Activated CD4-positive, CD25-positive, alpha-beta regulatory T cell (primary cell): ENCODE measurements at places on chromosomes 12 and 14.
A peak's percentile ranks its signal among the peaks of the same experiment; 100 is the strongest.

DNA sequence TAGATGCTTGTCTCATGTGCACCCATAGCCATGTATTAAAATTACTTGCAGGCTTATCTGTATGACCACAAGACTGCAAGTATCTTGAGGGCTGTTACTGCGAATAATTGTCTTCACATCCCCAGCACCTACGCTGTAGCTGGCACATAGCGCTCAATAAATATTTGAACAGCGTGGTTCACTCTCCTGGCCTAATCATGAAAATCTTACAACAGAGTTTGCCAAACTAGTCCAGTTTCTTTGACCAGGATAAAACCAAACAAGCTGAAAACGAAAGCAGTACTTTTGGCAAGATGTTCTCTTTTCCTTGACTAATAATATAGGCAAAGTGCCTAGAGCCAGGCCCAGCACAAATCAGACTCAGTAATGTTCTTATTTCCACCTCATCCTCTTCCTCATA lies 106.7 kb downstream of the RPS29 start:
- no peak for DNase-seq

DNA sequence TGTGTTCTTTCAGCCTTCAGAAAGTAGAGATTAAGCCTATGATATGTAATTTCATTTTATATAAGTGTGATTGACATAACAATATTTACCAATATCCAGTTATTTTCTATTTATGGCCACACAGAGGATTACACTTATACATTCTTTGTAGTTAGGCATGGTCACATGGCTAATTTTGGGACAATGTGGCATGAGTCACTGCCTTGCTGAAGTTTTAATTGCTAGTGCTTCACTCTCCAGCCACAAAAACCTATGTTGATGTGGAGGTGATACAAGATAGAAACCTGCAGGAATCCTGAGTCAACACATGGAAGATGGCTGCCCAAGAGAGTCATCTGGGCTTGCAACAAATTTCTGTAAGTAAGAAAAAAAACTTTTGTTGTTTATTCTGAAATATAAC lies 17.0 kb downstream of the CLEC14A start:
- DNase-seq = no peak

GRCh38 chr12:130747867-130748740 lies 32.0 kb upstream of the RIMBP2 start:
- DNase-seq = peak; percentile 46

- DNase-seq = no peak
These were observed 117.6 kb downstream of the PRKD1 start for GRCh38 chr14:29810064-29810463.

GRCh38 chr12:19165451-19165850 lies 35.9 kb downstream of the PLEKHA5 start:
- no peak for DNase-seq

DNA sequence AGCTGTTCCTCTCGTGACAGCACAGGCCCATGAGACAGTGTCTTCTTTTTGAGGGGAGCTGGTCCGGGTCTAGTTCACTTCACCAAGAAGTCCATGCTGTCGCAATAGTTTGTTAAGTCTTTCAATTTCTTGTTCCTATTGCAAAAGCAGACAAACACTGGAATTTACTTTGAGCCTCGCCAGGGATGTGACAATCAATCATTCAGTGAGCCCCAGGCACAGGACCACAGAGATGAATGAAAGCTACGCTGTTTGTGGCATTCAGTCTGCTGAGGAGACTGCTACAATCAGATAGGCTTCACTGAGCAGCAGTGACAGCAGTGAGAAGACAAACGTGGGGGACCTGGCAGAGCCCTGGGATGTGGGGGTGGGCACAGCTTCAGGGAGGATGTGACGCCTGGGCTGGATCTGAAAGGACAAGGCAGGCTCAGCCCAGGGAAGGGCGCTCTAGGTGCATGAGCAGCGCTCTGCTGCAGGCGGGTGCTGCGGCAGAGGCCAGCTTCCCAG lies 35.5 kb downstream of the TCTN1 start:
- DNase-seq = no peak

GRCh38 chr14:20386276-20386855 lies 26.9 kb downstream of the TEP1 start:
- DNase-seq = no peak

- no peak for DNase-seq
These were observed 42.0 kb upstream of the TOMM20L start for GRCh38 chr14:58353516-58354299.

- DNase-seq = no peak
These were observed 159.8 kb upstream of the DAAM1 start for GRCh38 chr14:59028476-59029202.

DNA sequence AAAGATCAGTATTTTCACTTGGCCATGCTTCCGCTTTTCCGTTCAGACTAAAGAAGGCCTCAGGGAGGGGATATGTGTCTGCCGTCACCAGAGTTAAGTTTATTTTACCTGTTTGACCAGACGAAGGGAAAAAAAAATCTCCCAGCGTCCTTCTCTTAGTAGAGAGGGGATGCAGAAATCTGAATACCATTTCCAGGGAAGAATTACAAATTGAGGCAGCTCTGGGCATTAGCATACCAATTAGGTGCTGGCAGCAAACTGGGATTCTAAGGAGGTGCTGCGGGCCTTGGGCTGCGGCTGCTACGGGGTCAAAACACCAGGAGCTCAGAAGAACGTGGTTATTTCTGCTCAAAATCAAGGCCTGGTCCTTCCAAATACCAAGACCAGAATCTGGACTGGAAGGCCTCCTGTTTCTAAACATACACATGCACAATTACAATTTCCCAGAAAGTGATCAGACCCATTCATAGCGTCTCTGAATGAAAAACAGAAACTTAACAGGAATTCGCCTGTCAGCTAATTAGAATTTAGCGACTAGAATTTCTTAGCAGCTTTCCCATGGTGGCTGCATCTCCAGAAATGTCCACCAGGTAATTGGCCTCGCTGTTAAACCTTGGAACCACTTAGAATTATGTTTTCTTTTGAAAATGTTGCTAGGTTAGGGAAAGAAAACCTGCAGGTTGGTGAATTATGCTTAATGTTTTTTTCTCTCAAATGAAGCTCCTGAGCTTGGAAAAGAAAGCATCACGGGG lies 617.0 kb downstream of the VRK1 start:
- no peak for DNase-seq

DNA sequence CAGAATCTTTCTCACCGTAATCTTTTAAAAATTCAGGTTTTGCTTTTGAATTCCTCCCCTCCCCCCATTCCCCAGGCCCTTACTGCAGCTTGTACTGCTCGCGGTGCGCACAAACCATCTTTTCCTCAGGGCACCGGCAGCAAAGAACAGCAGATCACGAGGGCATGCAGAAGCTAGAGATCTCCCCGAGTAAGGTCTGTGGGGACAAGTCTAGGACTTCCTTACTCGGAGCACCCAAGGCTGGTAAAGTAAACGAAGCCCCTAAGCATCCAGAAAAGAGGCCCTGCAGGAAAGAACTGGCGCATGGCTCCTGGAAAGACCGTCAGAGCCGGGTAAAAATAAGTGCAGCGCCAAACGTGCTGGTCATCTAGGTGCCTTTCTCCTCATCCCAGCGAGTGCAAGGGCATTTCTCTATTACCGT lies 727 bp downstream of the LDHB start:
- DNase-seq = peak; percentile 21

- DNase-seq = no peak
These were observed 23.1 kb upstream of the KCNK10 start for GRCh38 chr14:88346048-88346639.

DNA sequence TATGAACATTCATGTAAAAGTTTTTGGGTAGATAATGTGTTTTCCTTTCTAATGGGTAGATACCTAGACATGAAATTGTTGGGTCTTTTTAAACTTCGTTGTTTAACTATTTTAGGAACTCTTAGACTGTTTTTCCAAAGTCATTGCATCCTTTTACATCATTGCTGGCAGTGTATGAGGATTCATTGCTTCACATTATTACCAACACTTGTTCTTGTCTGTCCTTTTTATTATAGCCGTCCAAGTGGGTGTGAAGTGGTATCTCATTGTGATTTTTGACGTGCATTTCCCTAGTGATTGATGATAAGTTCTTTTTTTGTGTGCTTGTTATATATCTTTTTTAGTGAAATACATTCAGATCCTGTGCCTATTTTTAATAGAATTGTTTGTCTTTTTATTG lies 39.4 kb downstream of the USP15 start:
- no peak for DNase-seq

- DNase-seq = no peak
These were observed at the start of gene SLC35F4 for GRCh38 chr14:57865403-57866198. Gene SLC35F4 (minus strand): TSS chr14:57866092.

- DNase-seq = no peak
These were observed 11.8 kb upstream of the DERA start for GRCh38 chr12:15899282-15899870.

- DNase-seq = no peak
These were observed 44.3 kb downstream of the SPRING1 start for GRCh38 chr12:116693286-116694227.

- no peak for DNase-seq
These were observed 212.2 kb downstream of the ZFP36L1 start for GRCh38 chr14:68580671-68581070.

DNA sequence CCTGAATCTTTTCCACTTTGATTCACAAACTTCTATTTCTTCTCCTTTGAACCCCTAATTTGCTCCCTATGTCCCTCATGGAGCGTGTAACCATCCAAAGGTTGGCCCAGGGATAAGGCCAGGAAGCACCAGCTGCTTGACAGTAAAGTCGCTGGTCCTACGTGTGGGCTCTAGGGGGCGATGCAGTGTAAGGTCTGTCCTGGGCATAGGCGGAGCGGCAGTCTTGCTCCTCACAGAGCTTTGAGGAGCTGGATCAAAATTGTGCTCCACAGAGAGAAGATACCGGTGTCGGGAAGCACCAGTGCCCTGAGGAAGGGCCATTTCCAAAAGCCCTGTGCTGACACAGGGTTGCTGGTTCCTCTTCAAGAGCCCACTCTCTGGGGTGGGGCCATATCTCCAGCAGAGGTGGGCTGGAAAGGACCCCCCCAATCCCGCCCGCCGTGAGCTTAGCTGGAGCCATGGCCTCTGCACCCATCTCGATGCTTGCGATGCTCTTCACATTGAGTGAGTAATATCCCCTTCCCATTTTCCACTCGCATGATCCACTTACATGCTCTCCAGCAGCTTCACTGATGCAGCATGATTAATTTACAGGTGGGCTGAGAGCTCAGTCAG lies 49.9 kb upstream of the OR4E1 start:
- no peak for DNase-seq

DNA sequence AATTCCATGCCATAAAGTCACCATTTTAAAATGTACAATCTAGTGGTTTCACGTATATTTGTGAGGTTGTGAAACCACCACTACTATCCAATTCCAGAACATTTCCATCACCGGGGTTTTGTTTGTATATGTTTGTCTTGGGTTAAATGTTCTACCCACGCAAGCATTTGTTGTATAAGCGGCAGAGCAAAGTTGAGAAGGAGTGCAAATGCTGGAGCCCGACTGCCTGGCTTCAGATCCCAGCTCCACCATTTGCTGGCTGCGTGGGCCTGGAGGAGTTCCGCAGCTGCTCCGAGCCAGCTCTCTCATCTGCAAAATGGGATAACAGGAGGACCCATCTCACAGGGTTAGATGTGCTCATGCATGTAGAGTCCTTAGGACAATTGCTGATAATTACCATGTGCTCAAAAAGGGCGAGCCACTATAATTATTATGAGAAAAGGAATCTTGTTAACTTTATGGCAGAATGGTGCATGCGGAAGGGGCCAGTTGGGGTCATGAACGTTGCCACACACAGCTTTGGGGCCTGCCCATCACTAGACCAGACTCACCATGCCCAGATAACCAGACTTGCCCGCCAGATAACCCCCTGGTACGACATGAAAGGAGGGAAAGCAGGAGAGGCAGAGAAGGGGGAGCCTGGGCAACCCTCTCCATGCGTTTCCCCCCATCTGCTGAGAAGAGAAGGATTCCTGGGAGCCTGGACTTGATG lies 6.4 kb downstream of the ACTN1 start:
- DNase-seq = no peak

DNA sequence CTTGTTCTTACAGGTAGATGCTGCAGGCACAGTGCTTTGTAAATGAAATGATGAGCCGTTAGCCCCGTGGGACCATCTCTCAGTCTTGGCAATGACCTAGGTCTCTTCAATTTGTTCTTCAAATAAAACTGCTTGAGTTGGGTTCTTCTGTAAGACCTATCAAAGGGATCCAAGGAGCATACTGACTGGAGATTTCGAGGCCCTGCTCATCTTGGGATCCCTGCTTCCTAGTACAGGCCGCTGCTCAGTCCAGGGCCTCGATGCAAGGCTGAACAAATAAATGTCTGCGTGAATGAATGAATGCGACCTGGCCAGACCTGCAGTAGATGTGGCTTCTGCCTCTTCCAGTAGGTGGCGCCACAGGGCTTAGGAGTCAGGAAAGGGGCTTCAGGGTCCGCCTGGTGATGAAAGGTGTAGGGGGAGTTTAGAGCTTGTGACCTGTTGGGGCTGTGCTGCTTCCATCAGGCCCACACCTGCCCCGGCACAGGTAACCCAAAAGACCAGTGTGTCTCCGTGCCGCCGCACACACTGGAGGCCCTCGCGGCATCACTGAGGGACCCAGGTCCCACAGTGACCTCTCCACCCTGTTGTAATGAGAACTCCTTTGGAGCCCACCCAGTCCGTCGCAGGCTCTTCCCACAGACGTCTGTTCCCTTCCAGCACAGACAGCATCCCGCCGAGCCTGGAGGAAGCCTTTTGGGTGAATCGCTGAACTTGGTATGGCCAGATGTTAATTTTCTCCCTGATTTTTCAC lies 4.4 kb downstream of the CACNA1C start:
- no peak for DNase-seq

DNA sequence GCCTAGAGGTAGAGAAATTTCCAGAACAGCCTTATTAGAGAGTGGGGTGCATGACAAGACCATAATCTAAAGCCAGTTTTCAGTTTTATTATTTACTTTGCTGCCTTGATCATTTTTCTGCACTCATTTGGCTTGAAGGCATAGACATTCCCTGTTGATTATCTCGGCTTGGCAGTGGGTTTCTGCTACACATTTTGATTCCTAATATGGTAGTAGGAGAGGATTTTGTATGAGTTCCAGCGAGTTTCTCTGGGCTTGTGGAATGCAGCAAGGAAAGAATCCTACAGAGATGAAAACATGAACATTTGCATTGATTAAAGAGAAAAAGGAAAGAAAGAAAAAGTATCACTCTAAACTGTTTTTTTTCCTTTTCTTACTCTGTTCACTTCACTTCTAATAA lies 281.2 kb downstream of the PAWR start:
- no peak for DNase-seq

- DNase-seq = no peak
These were observed 189.1 kb downstream of the MON2 start for GRCh38 chr12:62655666-62656151.

DNA sequence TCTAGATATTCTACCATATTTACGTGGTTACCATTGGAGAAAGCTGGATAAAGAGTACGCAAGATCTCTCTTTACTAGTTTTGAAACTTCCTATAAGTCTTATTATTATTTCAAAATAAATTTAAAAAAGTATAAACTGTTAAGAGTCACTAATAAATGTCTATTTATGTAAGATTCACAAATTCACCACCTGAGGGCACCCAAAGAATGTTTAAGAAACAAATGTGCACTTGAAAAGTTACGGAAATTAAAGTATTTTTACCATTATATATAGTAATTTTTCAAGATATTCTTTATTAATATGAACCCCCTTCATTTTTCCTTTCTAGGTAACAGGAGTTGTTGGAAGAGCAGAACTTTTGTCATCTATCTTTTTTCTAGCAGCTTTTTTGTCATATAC lies 11.9 kb downstream of the TMTC3 start:
- no peak for DNase-seq
